Naive thymus-derived CD4-positive, alpha-beta T cell (primary cell): ENCODE measurements at places on chromosomes 12 and 14. TPM values are rescaled to one million over a fixed set of nuclear protein-coding genes. Genes with fewer than 3 reads are reported as not detected.

- H3K27ac ChIP-seq = no peak overlapping the region
- no peaks in the 10 kb centered on the region for H3K36me3 ChIP-seq
- H3K27me3 ChIP-seq = no peaks in the 10 kb centered on the region
- H3K4me3 ChIP-seq = no peak overlapping the region
These were observed 43.0 kb downstream of the PPM1H start for GRCh38 chr12:62891805-62892549.

- H3K4me3 ChIP-seq = no peak overlapping the region
- no peaks in the 10 kb centered on the region for H3K4me1 ChIP-seq
- no peaks in the 10 kb centered on the region for H3K36me3 ChIP-seq
- no peak overlapping the region for H3K27ac ChIP-seq
- no peak for DNase-seq
These were observed 1296.6 kb downstream of the AACS start for GRCh38 chr12:126361804-126362203.

DNA sequence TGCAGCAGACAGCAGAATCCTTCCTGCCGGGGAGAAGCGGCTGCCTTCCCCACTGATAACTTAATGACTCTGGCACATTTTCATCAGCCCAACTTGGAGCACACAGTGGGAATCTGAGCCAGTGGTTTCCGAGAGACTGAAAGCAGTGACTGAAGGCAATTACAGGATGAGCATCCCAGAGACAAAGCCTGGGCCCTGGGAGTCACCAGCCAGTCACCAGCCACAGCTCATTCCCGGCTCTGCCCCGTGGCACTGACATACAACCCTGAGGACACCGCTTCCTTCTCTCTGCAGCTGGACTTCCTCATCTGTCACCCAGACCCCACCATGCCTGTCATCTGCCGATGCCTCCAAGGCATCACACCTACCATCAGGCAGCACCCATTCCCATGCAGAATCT, 192.3 kb downstream of the DPF3 start:
- no peak for DNase-seq
- no peaks in the 10 kb centered on the region for H3K4me1 ChIP-seq
- H3K36me3 ChIP-seq = no peaks in the 10 kb centered on the region
- H3K27ac ChIP-seq = no peak overlapping the region
- no peaks in the 10 kb centered on the region for H3K27me3 ChIP-seq
- no peak overlapping the region for H3K4me3 ChIP-seq

DNA sequence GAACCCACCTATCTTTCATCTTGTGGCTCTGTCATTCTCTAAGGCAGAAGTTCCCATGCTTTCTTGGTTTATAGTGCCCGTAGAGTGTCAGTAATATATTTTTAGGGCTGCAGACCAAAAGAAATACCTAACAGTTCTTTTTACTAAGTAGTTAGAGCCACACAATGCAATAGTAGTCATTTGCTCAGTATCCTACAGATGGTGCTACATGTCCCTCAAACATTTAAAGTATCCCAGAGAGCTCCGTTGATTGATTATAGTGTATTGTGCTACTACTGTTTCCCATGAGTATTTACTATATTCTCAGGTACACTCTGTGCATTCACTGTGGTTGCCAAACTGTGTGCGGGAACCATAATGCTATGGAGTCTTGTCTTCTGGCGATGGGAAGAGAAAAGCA, 4.7 kb upstream of the PLBD1 start:
- DNase-seq = no peak
- H3K4me1 ChIP-seq = no peaks in the 10 kb centered on the region

DNA sequence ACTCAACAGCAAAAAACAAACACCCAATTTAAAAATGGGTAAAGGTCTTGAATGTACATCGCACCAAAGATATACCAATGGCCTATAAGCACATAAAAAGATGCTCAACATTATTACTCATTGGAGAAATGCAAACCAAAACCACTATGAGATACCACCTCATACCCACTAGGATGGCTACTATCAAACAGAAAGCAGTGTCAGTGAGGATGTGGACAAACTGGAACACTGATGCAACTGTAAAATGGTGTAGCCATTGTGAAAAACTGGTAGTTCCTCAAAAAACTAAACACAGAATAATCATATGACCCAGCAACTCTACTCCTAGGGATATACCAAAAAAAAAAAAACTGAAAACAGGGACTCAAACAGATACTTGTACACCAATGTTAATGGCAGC, 49.3 kb downstream of the CDK17 start:
- no peak for DNase-seq
- H3K4me1 ChIP-seq = peaks cover 26% of the 10 kb centered on the region
- H3K27me3 ChIP-seq = no peaks in the 10 kb centered on the region

DNA sequence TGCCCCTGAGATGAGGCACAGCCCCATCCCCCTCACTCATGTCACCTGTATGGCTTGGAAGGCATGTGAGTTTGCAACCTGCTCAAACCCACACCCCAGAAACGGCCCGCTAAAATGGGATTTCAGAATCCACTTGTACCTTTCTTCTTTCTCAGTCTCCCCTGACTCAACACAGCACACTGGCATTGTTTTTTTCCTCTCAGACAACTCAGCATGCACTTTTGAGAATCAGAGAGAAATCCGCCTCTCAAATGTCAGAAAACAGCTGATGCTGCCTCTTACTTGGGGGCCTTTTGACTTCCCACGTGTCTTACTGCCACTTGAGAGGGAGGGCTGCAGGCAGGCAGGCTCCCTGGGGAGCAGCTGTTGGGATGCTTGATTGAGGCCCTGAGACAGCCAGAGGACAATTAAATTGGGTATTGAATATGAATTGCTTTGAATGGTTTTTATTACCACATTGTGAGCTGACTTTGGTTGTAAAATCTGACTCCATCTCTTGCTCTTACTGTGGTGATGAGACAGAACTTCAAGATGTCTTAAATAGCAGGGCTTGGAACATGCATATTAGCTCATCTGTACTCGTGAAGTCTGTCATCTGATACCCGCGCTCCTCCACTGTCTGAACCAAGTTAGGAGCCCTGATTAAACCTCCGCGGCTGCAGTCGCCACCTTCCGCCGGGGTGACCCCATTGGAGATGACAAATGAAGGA, 96.6 kb downstream of the APAF1 start:
- H3K4me3 ChIP-seq = no peak overlapping the region
- no peaks in the 10 kb centered on the region for H3K4me1 ChIP-seq
- H3K36me3 ChIP-seq = no peaks in the 10 kb centered on the region
- DNase-seq = no peak
- H3K27me3 ChIP-seq = no peaks in the 10 kb centered on the region

DNA sequence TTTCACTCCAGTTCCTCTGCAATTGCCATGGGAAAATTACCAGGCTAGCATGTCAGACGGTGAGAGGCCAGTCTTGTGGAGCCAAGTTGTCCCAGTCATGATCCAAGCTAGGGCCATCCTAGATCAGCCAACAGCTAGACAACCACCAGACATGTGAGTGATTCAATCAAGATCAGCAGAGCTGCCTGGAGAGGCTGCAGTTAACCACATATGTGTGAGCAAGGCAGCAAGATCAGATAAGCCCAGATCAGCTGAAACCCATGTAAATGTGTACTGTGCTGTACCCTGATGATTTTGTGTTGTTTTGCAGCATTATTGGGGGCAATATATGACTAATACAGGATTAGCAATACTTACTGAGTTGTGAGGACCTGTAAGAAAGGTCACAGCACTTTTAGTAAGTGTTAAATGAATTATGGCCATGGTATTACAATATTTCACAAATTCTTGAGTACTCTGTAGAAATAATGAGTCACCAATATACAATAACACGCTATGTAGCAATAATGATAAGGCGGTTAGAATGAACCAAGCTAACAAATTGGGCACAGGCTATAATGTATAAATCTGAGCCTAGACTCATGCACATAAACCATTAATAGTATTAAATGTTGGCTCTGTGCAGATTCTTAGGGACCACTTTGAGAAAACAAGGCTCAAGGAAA, 91.4 kb downstream of the SUDS3 start:
- H3K4me1 ChIP-seq = no peaks in the 10 kb centered on the region
- H3K27me3 ChIP-seq = no peaks in the 10 kb centered on the region
- H3K27ac ChIP-seq = no peak overlapping the region
- H3K36me3 ChIP-seq = no peaks in the 10 kb centered on the region
- H3K4me3 ChIP-seq = no peak overlapping the region

PELI2 gene
- total RNA-seq = 11.5 TPM

CSRNP2 gene
- total RNA-seq = 38.7 TPM

BCL11B gene
- 230 TPM for total RNA-seq

KRT78 gene
- not detected in 2 replicates for total RNA-seq

HEATR5A gene
- 7.7 TPM for total RNA-seq

KCNC2 gene
- not detected for total RNA-seq

DNA sequence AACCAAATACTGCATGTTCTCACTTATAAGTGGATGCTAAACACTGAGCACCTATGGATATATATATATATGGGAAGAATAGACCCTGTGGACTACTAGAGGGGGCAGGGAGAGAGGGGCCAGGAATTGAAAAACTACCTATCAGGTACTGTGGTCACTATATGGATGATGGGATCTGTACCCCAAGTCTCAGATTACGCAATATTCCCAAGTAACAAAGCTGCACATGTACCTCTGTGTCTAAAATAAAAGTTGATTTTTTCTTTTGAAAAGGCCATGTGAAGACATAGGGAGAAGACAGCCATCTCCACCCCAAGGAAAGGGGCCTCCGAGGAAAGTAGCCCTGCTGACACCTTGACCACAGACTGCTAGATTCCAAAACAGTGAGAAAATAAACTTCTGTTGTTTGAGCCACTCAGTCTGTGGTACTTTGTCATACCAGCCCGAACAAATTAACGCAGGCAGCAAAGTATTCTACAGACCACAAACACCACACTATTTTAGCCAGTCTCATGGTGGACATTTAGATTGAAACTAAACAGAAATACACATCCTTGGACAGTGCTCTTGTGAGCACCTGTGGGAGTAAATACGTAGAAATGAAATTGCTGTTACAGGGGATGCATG, 197.1 kb downstream of the EFCAB11 start:
- H3K36me3 ChIP-seq = no peaks in the 10 kb centered on the region
- no peak overlapping the region for H3K4me3 ChIP-seq
- no peaks in the 10 kb centered on the region for H3K4me1 ChIP-seq
- no peak for DNase-seq

KIF21A gene
- 9.3 TPM for total RNA-seq

GRCh38 chr14:96357216-96357615, 5.9 kb downstream of the ATG2B start:
- H3K4me1 ChIP-seq = peaks cover 15% of the 10 kb centered on the region
- no peaks in the 10 kb centered on the region for H3K27me3 ChIP-seq
- H3K36me3 ChIP-seq = no peaks in the 10 kb centered on the region

DNA sequence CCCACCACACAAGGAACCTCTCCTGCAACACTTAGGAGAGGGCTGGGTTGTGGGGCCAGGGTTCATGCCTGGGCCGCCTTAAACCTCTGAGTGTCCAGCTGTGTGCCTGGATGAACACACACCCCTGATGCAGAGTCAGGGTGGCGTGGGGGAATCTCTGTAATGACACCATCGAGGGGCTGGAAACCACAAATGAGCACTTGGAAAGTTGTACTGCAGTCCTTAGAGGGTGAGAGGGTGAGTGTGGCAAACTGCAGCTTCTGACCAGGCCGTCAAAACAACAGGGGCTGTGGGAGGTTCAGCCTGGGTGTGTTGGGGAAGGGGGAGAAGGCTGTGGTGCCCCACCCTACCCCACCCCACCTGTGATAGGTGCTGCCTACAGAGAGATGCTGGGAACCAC, 12.4 kb upstream of the KRT5 start:
- no peak overlapping the region for H3K27ac ChIP-seq
- H3K36me3 ChIP-seq = no peaks in the 10 kb centered on the region
- no peaks in the 10 kb centered on the region for H3K4me1 ChIP-seq
- no peak overlapping the region for H3K4me3 ChIP-seq
- H3K27me3 ChIP-seq = no peaks in the 10 kb centered on the region

GRCh38 chr12:38736821-38737220, 168.6 kb downstream of the CPNE8 start:
- DNase-seq = no peak
- no peaks in the 10 kb centered on the region for H3K27me3 ChIP-seq
- no peaks in the 10 kb centered on the region for H3K36me3 ChIP-seq
- no peak overlapping the region for H3K27ac ChIP-seq
- no peaks in the 10 kb centered on the region for H3K4me1 ChIP-seq
- H3K4me3 ChIP-seq = no peak overlapping the region

EML1 gene
- total RNA-seq = not detected

GRCh38 chr12:58364389-58365086, 423.2 kb downstream of the ATP23 start:
- no peak for DNase-seq
- no peak overlapping the region for H3K4me3 ChIP-seq
- H3K27ac ChIP-seq = no peak overlapping the region
